ENCODE measurements at places on chromosomes 11 and 22.

GRCh38 chr11:115340874-115341273, 163.3 kb downstream of the CADM1 start:
- H3K4me1 ChIP-seq: no peaks in the 10 kb centered on the region
- H3K27ac ChIP-seq: no peak overlapping the region
- no peak for DNase-seq

- H3K27me3 ChIP-seq: no peaks in the 10 kb centered on the region
- DNase-seq: no peak
- H3K36me3 ChIP-seq: no peaks in the 10 kb centered on the region
Measured at GRCh38 chr22:26615149-26615548, 2.7 kb downstream of the CRYBB1 start.

DNA sequence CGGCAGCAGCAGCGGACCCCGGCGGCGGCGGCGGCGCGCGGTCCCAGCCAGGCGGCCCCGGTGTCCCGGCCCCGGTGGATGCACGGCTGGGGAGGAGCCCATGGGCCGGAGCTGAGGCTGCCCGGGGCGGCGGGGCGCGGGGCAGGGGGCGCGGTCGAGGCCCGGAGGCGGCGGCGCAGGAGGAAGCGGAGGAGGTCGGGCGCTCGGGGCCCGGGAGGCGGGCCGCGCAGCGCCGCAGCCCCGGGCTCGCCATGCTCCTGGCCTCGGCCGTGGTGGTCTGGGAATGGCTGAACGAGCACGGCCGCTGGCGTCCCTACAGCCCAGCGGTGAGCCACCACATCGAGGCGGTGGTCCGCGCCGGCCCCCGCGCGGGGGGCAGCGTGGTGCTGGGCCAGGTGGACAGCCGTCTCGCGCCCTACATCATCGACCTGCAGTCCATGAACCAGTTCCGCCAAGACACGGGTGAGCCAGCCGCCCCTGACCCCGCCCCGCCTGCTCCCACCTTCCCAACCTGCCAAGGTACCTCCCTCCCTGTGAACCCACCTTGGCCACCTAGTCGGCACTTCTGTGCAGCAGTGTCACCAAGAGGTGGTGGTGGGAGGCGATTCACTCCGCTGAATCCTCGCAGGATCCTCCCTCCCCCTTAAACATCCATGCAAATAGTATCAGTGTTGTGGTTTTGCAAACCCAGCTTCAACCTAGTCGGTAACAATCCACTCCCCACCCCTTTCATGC, 580 bp downstream of the DTX4 start:
- no peaks in the 10 kb centered on the region for H3K27me3 ChIP-seq
- no peak for DNase-seq
- no peaks in the 10 kb centered on the region for H3K36me3 ChIP-seq
- H3K4me1 ChIP-seq: no peaks in the 10 kb centered on the region

DNA sequence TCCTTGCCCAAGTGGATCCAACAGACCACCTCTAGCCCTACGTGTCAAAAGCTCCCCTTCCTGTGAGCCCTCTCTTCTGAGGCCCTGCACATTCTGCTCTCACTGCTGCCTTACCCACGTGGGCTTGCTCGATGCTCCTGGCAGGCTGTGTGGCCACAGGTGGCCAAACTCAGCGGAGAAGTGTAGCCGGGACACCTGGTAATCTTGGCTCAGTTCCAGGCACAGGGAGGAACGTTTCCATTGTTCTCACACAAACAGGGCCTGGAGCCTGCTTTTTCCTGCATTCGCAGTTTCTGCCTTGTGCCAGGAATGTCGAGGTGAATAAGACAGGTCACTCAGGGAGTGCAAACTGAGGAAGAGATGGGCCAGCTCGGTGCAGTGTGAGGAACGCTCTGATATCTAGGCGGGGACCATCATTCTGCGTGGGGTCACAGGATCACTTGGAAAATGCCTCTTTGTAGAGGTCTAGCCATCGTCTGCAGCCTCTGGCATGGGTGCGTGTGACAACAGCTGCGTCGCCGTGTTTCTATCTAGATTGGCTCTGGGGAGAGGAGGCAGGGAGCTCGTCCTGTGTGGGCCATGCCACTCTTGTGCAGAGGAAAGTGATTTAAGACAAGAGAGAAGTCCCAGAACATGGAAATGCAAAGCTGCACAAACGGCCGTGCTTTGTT, 127.6 kb upstream of the PARVA start:
- H3K27me3 ChIP-seq: no peaks in the 10 kb centered on the region
- DNase-seq: no peak
- peaks cover 24% of the 10 kb centered on the region for H3K4me1 ChIP-seq
- no peak overlapping the region for H3K4me3 ChIP-seq
- H3K36me3 ChIP-seq: peaks cover 81% of the 10 kb centered on the region
- H3K27ac ChIP-seq: peak overlapping the region; percentile 41

DNA sequence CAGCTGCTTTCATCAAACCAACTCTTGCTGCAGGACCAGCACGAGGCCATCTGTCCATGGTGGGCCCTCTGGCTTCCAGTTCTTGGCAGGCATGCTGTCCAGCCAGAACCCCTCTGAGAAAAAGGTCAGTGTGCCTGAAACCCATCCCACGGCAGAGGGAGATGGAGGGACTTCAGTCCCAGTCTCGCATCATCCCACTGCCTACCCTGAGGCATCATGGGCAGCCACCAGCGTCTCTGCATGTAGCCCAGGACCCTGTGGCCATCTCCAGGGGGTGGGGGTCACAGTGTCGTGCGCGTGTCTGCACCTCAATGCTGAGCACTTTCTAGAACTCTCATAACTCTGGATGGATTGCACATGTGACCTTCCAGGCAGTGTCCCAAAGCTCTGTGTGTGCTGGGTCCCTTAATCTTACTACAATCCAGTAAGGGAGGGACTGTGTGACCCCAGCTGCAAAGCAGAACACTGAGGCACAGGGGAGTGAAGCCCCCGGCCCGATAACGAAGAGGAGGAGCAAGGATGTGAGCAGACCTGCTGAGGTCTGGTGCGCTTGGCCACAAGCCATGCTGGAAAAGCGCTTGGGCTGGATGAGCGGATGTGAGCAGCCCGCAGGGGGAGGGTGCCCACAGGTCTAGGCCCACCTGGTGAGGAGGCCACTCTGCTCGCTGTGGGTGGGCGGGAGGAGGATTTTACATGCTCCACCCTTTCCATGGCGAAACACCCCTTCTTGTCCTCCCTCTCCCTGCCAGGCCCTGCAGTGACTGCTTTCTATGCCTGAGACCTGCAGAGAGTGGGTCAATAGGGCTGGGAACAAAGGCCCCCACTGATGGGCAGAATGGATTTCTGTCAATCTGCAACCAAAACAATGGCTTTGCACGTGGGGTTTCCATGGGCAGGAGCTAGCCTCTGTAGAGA, 1401.0 kb downstream of the BRD1 start:
- no peak overlapping the region for H3K4me3 ChIP-seq
- DNase-seq: no peak
- H3K36me3 ChIP-seq: no peaks in the 10 kb centered on the region
- H3K27me3 ChIP-seq: no peaks in the 10 kb centered on the region
- no peaks in the 10 kb centered on the region for H3K4me1 ChIP-seq
- H3K27ac ChIP-seq: no peak overlapping the region

DNA sequence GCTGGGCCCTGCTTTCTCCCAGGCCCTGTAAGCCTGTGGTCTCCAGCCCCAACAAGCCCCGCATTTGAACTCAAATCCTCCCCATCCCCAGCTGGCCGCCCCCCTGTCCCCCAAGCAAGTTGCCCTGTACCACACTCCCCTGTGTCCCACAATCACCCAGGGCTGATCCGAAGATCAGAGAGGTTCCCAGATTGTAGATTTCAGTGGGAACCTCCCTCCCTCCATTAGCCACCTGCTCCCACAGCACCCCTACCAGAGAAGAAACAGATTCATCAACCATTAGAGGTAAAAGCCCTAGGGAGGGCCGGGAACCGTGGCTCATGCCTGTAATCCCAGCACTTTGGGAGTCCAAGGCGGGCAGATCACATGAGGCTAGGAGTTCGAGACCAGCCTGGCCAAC, 107.5 kb downstream of the FEZ1 start:
- H3K4me3 ChIP-seq: no peak overlapping the region
- peaks cover 20% of the 10 kb centered on the region for H3K4me1 ChIP-seq
- no peak for DNase-seq
- H3K27me3 ChIP-seq: no peaks in the 10 kb centered on the region

DNA sequence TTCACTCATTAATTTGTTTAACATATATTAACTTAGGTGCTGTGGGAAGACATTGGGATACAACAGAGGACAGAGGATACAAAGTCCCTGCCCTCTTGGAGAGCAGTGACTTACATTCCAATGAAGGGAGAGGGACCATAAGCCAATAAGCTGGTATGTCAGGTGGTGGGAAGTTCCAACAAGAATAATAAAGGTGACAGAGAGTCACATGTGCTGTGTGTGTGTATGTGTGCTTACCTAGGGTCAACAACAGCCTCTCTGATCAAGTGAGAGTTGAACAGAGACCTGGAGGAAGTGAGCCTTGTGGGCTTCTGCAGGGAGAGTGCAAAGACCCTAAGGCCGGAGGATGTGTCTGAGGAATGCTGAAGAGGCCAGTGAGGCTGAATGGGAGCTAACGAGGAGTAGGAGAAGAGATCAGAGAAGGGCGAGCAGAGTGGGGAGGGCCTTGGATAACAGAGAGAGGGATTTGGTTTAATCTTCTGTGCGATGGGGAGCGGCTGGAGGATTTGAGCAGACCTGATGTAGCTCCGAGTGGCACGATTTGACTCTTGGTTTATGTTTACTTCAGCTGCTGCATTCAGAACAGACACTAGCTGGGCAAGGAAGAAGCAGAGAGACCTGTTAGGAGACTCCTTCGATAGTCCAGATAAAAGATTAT, 35.3 kb downstream of the MAP6 start:
- DNase-seq: no peak
- H3K4me3 ChIP-seq: no peak overlapping the region
- H3K27me3 ChIP-seq: no peaks in the 10 kb centered on the region
- H3K4me1 ChIP-seq: peaks cover 3% of the 10 kb centered on the region
- no peaks in the 10 kb centered on the region for H3K36me3 ChIP-seq

- no peak for DNase-seq
- H3K27ac ChIP-seq: peak overlapping the region; percentile 99
- H3K36me3 ChIP-seq: peaks cover 55% of the 10 kb centered on the region
- H3K4me1 ChIP-seq: peaks cover 32% of the 10 kb centered on the region
Measured at GRCh38 chr11:65502555-65503367, 3.9 kb downstream of the MALAT1 start.

DNA sequence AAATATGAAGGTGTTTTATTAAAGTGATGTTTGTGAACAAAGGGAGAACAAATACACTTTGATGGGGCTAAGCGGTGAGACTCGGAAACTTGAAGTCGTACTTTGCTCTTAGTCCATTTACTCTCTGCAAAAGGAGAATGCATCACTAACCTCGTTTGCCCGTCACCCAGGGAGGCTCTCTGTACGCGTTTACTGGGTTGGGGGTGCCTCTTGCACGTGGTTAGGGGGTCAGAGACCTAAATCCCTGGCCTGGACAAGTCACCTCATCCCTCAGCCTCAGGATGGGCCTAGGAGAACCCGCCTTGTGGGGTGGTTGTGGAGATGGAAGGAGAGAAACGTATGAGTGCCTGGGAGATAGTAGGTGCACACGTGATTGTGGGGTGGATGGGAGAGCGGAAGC, 803 bp upstream of the IFT27 start:
- H3K4me3 ChIP-seq: peak overlapping the region; percentile 58
- no peaks in the 10 kb centered on the region for H3K27me3 ChIP-seq
- DNase-seq: no peak
- no peaks in the 10 kb centered on the region for H3K36me3 ChIP-seq
- H3K27ac ChIP-seq: no peak overlapping the region
